Mesenchymal stem cell (in vitro differentiated cells and primary cell): ENCODE measurements at places on chromosomes 3 and 15.
A peak's percentile ranks its signal among the peaks of the same experiment; 100 is the strongest.

DNA sequence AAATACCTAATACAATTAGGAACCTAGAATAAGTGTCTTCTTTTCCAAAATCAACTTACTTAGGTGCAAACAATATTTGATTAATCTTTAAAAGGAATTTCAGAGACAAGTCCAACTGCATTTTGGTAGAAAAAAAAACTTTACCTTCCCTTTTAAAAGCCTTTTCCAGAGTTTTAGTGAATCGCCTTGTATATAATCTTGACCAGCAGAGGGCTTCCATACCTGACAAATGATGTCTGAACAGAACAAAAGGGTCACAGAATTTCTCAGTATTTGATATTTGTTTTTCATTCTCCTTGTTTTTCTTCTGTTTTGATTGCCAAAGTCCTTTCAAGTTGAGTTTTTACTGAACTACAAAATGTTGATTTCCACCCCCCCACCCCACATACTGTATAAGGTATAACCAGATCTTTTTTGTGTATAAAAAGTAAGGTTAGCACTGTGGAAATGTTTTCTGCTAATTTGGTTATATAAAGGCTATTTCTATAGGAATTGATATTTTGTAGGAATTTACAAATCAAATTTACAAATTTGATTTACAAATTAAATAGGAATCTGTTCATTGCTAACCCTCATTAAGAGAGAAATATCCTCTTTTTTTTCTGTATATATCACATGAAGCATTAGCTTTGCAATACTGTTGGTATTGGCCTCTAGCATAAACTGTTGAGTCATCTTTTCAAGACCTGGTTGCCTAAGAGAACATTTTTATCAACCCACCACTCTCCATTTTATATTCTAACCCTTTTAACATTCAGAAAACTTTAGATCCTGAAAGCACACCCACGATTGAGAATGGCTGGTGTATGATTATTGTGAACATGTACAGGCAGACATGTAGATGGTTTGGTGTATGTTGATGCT, 464.1 kb upstream of the RARB start:
- no peak overlapping the region for H3K4me3 ChIP-seq
- no peak overlapping the region for H3K27ac ChIP-seq
- peak; percentile 45 for DNase-seq
- no peaks in the 10 kb centered on the region for H3K36me3 ChIP-seq

- no peaks in the 10 kb centered on the region for H3K27me3 ChIP-seq
- no peak for DNase-seq
- no peak overlapping the region for H3K27ac ChIP-seq
- no peaks in the 10 kb centered on the region for H3K36me3 ChIP-seq
- H3K4me3 ChIP-seq: no peak overlapping the region
Measured at GRCh38 chr3:151330379-151330778, 1.0 kb upstream of the P2RY13 start.

DNA sequence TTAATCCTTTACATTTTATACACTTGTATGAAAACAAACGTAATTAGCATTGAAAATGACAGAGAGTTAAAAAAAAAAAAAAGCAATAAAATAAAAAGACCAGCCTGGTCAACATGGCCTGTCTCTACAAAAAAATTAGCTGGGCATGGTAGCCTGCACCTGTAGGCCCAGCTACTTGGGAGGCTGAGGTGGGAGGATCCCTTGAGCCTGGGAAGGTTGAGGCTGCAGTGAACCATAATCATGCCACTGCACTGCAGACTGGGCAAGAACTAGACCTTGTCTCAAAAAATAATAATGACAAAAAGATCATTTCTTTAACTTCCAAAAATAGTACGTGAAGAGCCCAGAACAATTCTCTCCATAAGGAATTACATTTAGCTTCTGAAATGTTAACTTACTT, 1.9 kb downstream of the SSR3 start:
- peak overlapping the region; percentile 41 for H3K4me3 ChIP-seq
- no peak for DNase-seq
- H3K36me3 ChIP-seq: peaks cover 53% of the 10 kb centered on the region
- peaks cover 10% of the 10 kb centered on the region for H3K4me1 ChIP-seq
- peak overlapping the region; percentile 65 for H3K27ac ChIP-seq

- H3K36me3 ChIP-seq: no peaks in the 10 kb centered on the region
- no peak overlapping the region for H3K4me3 ChIP-seq
- no peaks in the 10 kb centered on the region for H3K4me1 ChIP-seq
- H3K27me3 ChIP-seq: no peaks in the 10 kb centered on the region
- H3K27ac ChIP-seq: no peak overlapping the region
- no peak for DNase-seq
Measured at GRCh38 chr3:82165266-82165665, 403.8 kb upstream of the GBE1 start.

- H3K4me3 ChIP-seq: no peak overlapping the region
- H3K27me3 ChIP-seq: peaks cover 13% of the 10 kb centered on the region
- no peak overlapping the region for H3K27ac ChIP-seq
- DNase-seq: peak; percentile 36
- no peaks in the 10 kb centered on the region for H3K36me3 ChIP-seq
- H3K4me1 ChIP-seq: peaks cover 4% of the 10 kb centered on the region
Measured at GRCh38 chr15:95325763-95326404, 1004.6 kb upstream of the NR2F2 start.

DNA sequence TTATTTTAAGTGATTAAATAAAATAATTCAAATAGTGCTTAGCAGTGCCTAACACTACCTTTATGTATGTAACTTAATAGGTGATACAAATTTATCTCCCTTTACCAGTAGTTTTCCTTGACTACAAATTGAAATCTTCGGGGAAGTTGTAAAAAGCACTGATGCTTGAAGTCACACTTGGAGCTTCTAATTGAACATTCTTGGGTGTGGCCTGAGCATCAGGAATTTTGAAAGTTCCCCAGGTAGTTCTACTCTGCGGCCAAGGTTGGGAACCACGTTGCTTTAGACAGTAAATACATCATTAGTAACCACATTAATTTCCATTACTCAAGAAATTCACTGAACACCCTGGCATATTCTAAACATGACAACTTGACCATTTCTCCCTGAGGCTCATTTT, 351.4 kb downstream of the CNTN6 start:
- no peak overlapping the region for H3K27ac ChIP-seq
- DNase-seq: no peak
- H3K4me3 ChIP-seq: no peak overlapping the region
- H3K36me3 ChIP-seq: no peaks in the 10 kb centered on the region

DNA sequence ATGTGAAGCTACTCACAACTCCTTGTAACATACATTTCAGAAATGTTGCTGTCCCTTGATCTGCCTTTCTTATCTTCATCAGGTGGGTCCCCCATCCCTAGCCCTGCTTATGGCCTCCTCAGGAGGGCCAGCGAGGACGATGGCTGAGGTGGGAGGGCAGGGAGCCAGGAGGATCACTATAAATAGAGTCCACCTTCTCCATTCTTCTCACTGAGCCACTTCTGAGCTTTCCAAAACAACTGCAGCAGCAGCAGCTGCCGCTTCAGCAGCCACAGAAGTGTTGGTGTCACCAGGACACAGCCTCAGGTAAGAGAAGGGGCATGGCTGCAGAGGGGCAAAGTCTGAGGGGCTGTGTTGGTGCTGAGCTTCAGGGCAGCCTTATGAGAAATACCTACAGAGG, 53.5 kb downstream of the ANAPC13 start:
- peaks cover 14% of the 10 kb centered on the region for H3K4me1 ChIP-seq
- no peak for DNase-seq
- no peak overlapping the region for H3K27ac ChIP-seq
- H3K36me3 ChIP-seq: no peaks in the 10 kb centered on the region
- H3K27me3 ChIP-seq: no peaks in the 10 kb centered on the region

DNA sequence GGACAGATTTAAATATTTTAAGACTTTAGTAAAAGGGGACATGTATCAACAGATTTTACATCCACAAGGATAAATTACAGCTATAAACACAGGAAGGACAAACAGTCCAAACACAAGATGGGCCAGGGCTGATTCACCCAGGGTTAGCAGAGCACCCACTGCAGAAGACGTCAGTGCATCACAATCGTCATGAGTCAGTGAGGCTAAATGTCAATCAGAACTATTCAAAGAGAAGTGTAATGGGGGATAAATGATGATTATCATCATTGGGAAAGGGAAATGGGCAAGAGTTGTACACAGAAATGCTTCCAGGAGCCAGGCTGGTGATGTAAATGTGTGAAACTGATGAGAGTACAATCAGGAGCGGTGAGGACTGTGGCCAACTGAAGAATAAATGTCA, 226.8 kb downstream of the PLCL2 start:
- no peaks in the 10 kb centered on the region for H3K36me3 ChIP-seq
- H3K4me3 ChIP-seq: no peak overlapping the region
- no peaks in the 10 kb centered on the region for H3K4me1 ChIP-seq
- H3K27me3 ChIP-seq: no peaks in the 10 kb centered on the region
- DNase-seq: peak; percentile 45

DNA sequence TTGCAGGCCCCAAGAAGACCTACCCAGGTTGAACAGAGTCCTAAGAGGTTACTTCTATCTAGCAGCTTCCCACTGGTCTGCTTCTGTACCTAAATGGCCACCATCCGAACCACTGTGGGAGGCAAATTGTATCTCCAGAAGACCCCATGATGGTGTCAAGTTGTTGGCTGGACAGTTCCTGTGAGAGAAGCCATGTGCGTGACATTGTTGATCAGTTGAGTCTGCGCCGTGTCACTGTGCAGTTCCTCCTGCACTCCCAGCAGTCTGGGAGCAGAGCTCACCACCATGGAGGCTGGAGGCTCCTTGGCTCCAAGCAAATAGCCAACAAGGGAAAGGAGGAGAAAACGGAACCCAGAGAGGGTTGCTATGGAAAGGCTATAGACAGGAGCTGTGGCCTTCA, 7.5 kb upstream of the CYP1A1 start:
- H3K4me1 ChIP-seq: no peaks in the 10 kb centered on the region
- peaks cover 73% of the 10 kb centered on the region for H3K27me3 ChIP-seq
- DNase-seq: no peak
- H3K27ac ChIP-seq: no peak overlapping the region

DNA sequence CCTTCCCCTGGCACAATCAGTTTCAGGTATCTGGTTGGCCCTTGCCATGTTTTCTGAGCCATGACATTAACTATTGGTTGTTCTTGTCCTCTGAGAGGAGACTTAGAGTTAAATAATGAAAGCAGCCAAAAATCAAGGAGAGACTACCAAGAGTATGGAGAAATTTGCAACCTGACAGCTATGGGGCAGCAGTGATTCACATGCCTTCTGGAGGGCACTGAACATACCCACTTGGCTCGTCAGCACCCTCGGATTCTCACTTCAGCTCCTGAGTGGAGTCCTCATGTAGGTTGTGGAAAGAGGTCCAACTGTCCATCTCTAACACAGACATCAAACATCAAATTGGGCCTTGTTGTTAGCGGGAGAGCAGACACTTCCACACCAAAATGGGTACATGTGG, 265.6 kb downstream of the EBLN2 start:
- H3K27me3 ChIP-seq: no peaks in the 10 kb centered on the region
- H3K4me1 ChIP-seq: no peaks in the 10 kb centered on the region
- DNase-seq: no peak
- no peak overlapping the region for H3K4me3 ChIP-seq
- no peaks in the 10 kb centered on the region for H3K36me3 ChIP-seq
- H3K27ac ChIP-seq: no peak overlapping the region

GRCh38 chr3:192060160-192060781, 599.3 kb downstream of the PYDC2 start:
- no peaks in the 10 kb centered on the region for H3K4me1 ChIP-seq
- H3K4me3 ChIP-seq: no peak overlapping the region
- H3K36me3 ChIP-seq: no peaks in the 10 kb centered on the region
- H3K27ac ChIP-seq: peak overlapping the region; percentile 62
- DNase-seq: no peak

GRCh38 chr3:9402410-9403228, 5.2 kb downstream of the SETD5 start:
- H3K27ac ChIP-seq: peak overlapping the region; percentile 17
- DNase-seq: peak; percentile 82
- no peaks in the 10 kb centered on the region for H3K36me3 ChIP-seq
- no peak overlapping the region for H3K4me3 ChIP-seq
- no peaks in the 10 kb centered on the region for H3K27me3 ChIP-seq

- no peaks in the 10 kb centered on the region for H3K36me3 ChIP-seq
- no peaks in the 10 kb centered on the region for H3K4me1 ChIP-seq
- no peaks in the 10 kb centered on the region for H3K27me3 ChIP-seq
Measured at GRCh38 chr3:168197162-168197561, 101.4 kb upstream of the GOLIM4 start.

GRCh38 chr15:71231758-71232157, 116.5 kb downstream of the THSD4 start:
- peak; percentile 29 for DNase-seq
- H3K4me3 ChIP-seq: no peak overlapping the region
- no peaks in the 10 kb centered on the region for H3K27me3 ChIP-seq
- H3K4me1 ChIP-seq: peaks cover 3% of the 10 kb centered on the region

GRCh38 chr3:86537171-86537570, 453.8 kb downstream of the VGLL3 start:
- no peak for DNase-seq
- no peak overlapping the region for H3K27ac ChIP-seq
- H3K4me1 ChIP-seq: no peaks in the 10 kb centered on the region
- H3K36me3 ChIP-seq: no peaks in the 10 kb centered on the region

DNA sequence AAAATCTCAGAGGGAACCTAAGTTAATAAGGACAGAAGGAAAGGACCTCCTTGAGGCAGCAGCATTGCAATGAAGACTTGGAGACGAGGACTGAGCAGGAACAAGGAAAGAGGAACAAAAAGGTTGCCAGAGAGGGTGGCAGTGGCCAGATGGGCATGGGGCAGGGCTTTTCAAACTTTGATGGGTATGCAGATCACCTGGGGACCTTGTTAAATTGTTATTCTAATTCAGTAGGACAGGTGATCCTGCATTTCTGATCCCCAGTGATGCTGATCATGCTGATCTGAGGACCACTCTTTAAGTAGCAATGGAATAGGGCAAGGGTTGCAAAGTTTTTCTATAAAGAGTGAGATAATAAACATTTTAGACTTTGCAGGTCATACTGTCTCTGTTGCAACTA, 11.1 kb downstream of the COL6A6 start:
- peaks cover 13% of the 10 kb centered on the region for H3K27me3 ChIP-seq
- H3K4me1 ChIP-seq: no peaks in the 10 kb centered on the region
- H3K36me3 ChIP-seq: no peaks in the 10 kb centered on the region
- no peak overlapping the region for H3K27ac ChIP-seq
- DNase-seq: no peak
- H3K4me3 ChIP-seq: no peak overlapping the region

DNA sequence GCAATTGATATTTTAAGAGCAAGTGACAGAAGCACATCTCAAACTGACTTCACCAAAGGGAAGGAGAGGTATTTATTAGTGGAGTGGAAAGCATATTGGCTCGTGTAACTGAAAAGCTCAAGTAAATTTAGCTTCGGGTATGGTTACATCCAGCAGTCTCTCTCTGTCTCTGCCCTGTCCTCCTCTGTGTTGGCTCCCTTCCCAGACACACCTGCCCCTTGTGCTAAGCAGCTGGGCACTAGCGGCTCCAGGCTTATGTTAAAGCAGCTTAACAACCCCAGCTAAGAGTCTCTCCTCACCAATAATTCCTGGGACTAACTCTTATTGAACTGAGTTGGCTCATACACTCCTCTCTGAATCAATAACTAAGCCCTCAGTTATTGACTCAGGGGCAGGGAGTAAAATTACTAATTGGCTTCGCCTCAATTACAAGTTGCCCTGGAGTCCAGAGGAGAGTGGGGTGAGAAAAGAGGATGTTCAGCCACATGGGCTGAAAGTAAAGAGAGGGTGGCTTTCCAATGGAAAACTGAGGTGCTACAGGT, 12.8 kb upstream of the SH3BP5 start:
- no peak overlapping the region for H3K4me3 ChIP-seq
- DNase-seq: no peak
- H3K4me1 ChIP-seq: no peaks in the 10 kb centered on the region
- no peaks in the 10 kb centered on the region for H3K36me3 ChIP-seq
- H3K27me3 ChIP-seq: peaks cover 23% of the 10 kb centered on the region
- no peak overlapping the region for H3K27ac ChIP-seq

- H3K27ac ChIP-seq: no peak overlapping the region
- no peak for DNase-seq
- no peaks in the 10 kb centered on the region for H3K27me3 ChIP-seq
- no peaks in the 10 kb centered on the region for H3K4me1 ChIP-seq
- no peaks in the 10 kb centered on the region for H3K36me3 ChIP-seq
Measured at GRCh38 chr3:68032209-68032608, 377.8 kb upstream of the SUCLG2 start.
